ENCODE measurements at places on chromosomes 3 and 15. TPM values are rescaled to one million over a fixed set of nuclear protein-coding genes. Genes with fewer than 3 reads are reported as not detected.

MEGF11 gene
- not detected for total RNA-seq

- DNase-seq, result no peak
Observed at GRCh38 chr3:28598165-28598564, 249.5 kb upstream of the AZI2 start.

MYEF2 gene
- total RNA-seq, result 29.3 TPM

- no peak for DNase-seq
Observed at GRCh38 chr3:157107644-157108133, 52.3 kb downstream of the CCNL1 start.

DNA sequence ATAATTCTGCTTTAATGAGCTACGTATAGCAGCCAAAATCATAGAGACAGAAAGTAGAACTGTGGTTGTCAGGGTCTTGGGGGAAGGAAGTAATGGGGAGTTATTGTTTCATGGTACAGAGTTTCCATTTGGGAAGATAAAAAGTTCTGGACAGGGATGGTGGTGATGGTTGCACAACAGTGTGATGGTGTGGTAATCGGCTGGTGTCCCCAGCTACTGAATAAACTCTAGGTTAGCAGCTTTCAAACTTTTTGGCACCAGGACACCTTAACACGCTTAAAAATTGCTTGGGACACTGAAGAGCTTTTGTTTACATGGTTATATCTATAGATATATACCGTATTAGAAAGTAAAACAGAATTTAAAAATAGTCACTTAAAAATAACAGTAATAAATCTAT, 166.0 kb downstream of the NEK11 start:
- DNase-seq, result no peak
